CD4-positive, alpha-beta T cell treated with Interleukin-21 for 1 hour (primary cell): ENCODE measurements at places on chromosomes 1 and 21.

DNA sequence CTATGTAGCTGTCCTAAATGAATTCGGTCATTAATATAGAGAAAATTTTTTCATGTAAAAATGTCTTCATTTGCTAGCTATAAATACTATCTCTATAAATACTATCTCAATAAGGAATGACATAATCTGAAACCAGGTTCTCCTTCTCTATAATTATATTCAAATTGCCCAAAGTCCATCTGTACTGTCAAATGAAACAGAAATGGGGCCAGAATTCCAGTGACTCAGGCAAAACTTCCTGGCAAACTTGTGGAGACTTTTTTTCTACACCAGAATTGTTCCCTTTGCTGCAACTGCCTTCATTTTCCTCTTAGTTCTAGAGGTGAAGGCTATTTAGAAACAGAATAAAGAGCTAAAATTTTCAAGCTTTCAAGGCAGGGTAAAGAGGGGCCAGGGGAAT, 152.5 kb downstream of the KCNH1 start:
- no peak for DNase-seq

DNA sequence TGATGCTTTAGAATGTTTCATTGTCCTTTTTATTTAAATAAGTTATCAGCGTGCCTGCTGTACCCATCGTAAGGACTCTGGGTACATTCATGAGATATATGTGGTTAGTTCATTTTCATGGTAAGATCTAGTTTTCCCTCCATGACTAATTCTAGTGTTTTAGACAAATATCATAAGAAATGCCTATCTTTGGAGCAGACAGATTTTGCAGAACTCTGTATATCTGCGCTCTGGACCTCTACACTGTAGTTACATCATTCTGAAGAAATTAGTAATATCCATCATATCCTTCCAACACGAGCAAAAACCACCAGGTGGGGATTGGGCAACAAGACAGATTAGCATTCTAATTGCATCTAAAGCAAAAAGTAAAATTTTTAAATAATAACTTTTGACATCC, 499.2 kb downstream of the SETD4 start:
- no peak for DNase-seq

- no peak for DNase-seq
Observed at GRCh38 chr1:8680664-8681650, 136.5 kb downstream of the RERE start.

DNA sequence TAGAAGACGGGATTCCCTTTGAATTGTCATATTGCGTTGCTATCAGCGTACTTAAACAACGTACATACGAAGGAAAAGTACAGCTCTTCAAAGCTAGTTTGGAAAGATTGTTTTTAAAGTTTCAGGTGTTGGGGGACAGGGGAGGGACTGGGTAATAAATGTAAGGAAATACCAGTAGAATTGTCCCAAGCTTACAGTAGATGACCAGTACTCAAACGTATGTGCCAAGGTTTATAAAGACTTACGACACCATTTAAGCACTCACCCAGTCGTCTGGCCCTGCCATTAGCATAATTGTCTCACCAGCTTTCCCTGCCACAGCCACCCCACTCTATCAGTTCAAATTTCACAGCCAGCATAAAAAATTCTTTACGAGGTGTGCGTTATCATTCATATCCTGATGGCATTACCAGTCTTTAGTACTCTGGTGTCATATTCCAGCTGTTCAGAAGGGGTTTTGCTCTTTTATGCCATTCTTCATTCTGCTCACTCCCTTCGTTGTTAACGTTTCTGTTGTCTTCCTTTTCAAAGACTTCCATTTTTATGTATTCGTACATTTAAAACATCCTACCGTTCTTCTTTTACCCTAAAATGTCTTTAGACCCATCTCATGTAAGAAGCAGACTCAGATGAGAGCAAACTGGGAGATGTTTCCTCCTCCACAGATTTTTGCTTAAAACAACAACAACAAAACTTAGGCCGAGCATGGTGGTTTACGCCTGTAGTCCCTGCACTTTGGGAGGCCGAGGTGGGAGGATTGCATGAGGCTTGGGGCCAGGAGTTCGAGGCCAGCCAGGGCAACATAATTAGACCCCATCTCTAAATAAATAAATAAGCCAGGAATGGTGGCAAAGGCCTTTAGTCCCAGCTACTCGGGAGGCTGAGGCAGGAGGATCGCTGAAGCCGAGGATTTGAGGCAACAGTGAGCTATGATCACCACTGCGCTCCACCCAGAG, 1.0 kb upstream of the HP1BP3 start:
- no peak for DNase-seq

DNA sequence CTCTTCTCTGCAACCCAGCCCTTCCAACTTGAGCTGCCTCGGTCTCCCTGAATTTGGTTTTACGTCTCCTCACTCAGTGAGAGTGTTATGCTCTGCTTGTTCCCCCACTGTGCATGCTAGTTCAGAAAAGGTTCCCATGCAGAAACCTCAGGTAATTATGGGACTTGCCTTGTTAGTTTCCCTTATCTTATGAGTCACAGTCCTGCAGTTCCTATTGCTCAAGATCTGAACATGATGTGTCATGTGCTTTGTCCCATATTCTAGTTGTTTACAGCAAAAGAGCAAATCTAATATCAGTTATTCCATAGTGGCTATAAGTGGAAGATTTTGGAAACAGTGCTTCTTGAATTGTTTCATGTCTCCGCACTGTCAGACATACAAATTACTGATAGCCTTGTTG, 74.4 kb downstream of the DUSP10 start:
- no peak for DNase-seq

DNA sequence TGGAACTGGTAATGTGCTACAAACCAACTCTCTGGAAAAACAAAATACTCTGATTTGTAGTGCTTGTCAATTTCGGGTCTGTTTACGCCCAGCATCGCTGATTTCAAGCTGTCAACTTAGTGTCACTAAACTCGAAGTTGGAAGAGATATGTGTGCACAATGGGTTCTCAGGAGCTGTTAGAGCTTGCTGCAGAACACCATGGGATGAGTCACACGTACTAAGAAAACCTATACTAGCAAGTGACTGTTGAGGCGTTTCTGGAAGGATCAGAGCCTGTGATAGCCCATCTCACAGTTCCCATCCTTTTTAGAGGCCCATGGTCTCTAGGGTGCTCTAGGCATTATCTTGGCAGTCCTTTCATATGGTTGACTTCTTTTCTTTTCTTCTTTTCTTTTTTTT, 14.3 kb downstream of the GMEB1 start:
- DNase-seq = no peak

DNA sequence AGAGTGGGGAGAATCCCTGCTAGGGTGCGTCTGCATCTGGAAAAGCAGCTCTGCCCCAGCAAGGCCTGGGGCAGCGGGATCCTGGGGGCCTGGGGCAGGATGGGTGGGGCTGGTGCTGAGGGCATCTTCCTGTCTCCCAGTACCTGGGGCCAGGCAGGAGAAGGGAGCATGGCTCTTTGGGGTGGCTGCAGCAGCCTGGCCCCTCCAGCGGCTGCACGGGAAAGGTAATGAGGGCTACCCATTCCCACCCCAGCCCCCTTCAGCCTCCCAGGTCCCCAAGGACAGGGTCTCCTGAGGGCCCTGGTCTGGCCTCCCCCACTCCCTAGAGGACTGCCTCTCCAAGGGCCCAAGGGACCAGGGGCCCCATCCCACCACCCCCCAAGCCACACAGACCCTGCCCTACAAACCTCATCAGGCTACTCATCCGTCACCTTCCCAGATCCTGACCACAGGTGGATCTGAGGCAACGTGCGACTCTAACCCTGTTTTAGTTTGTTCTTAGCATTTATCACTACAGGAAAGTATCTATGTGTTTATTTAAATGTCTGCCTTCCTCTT, 910 bp upstream of the ANKRD65 start:
- no peak for DNase-seq

DNA sequence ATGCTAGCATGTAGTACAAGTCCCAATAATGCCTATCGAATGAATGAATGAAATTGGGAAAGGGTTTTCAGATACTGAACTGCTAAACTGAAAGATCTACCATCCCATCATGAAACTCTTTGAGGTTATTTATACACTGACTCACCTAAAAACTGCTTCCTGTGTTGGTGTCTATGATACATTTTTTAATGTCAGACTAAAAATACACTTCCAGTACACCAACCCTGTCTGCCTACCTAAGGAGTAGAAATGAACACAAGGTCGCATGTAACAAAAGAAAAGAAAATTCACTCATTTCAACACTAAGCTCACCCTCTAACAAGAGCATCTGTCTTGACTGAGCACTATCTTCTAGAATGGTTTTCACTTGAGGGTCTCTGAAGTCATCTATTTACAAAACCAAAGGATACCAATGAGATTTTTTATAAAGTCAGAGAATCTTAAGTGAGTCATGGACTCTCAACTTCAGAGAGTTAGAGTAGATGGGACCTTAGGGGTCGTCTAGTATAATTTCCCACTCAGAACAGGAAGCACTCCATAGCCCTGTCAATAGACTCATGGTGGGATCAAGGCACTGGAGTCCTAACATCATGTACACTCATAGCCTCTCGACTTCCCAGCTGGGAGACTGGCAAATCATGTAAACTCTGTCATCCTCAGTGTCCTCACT, 53.4 kb downstream of the WLS start:
- DNase-seq = no peak
